Activated naive CD8-positive, alpha-beta T cell treated with anti-CD3 and anti-CD28 coated beads, Interleukin-2, amount 50 U/mL, for 16 hours (primary cell): ENCODE measurements at places on chromosomes 4 and X.

DNA sequence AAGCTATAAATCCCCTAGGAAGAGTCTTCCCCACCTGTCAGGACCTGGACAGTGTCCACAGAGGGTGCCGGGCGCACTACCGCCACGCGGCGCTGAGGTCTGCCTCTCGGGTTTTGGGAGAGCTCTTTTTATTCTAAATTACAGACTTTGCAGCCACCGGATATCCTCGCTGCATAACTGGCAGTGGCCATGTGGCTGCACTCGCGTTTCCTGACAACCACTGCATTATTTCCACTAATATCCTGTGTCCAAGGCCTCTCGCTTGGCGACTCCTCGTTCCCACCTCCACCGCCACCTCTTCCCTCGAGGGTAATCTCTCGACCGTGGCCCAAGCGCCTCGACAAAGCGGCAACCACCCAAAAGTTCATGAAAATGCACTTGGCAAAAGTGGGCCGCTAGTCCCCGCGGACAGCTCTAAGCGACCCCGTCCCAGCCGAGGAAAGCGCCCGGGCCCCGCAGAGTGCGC, 512 bp upstream of the TMEM131L start:
- DNase-seq = no peak

DNA sequence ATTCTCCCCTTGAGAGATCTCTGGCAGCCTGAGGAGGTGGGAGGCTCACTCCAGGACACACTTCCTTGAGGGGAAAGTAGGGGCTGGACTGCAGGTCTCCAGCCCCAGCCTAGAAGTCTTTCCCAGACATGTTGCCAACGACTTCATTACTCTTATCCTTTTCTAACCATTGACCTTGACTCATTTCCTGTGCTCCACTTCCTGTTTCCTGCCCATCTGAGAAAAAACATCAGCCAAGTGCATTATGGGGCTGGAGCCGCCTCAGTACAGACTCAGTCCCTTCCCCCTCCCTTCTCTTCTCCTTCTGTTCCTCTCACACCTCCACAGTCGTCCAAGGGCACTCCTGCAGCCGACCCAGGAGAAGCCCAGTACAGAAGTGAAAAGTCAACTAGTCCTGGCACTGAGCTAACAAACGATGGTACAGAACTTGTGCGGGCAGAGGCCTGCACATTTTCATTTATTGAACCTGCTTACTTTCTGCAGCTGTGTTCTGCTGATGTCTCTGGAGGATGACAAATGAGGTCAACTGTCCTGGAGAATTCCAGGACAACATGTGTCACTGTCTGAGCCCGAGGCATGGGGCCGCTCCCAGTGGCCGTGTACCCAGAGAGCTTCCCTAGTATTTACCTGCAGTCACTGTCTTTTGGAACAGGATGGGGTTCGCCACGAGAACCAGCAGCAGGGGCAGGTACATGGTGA, 20.1 kb downstream of the GPR143 start:
- DNase-seq = no peak

DNA sequence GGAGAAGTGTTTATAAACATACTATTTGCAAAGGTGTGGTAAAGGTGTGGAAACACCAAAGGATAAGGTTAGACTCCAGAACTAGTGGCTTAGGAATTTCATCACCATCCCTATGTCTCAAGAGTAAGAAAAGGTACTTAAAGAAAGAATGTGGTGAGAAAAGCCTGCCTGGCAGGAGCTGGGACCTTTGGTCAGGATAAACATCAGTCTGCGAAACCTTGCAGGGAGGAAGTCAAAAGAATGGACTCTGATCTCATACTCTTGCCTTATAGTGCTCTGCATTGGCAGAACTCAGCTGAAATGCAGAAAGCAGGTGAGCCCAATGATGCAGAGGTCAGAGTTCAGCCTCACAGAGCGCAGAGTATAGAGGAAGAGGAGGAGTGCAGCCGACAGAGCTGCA, 97.2 kb upstream of the NR3C2 start:
- DNase-seq = no peak

GRCh38 chrX:29299684-29300083, 712.4 kb downstream of the IL1RAPL1 start:
- no peak for DNase-seq

DNA sequence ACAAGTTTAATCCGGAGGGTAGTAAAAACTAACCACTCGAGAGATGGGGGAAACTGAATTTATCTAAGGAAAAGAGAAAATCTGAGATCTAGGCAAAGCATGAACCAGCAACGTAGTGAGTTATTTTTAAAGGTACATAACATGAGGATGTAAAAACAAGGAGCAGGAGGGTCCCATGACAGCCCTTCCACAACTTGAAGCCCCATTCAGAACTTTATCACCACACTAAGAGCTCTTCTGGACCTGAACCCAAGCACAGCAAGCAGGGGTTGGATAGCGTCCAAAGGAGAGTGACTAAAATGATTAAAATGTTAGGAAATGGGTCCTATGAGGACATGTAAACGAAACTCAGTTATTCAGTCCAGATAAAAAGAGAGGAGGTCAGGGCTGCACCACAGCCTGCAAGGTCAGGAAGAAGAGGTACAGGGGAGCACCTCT, 16.2 kb downstream of the SH3RF1 start:
- DNase-seq = no peak

- DNase-seq = no peak
Observed at GRCh38 chrX:20063716-20064351, 52.9 kb downstream of the MAP7D2 start.

DNA sequence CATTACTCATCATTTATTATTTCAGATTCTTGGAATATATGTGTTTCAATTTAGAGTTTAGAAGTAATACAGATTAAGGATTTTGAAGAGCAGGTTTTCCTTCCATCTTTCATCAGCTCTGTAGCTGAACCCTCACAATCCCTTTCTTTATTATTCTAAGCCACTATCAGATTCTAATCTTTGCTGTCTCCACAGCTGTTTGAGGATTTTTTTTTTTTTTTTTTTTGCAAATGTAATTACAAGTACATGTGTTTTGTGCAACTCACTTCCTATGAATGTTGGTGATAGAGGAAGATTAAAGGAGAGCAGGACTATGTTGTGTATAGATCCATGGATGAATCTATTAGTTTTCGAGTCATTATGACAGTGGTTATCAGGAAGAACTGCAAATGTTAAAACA, 87.4 kb upstream of the TENM3 start:
- DNase-seq = no peak

- no peak for DNase-seq
Observed at GRCh38 chr4:39363773-39364393, 2.3 kb downstream of the RFC1 start.

DNA sequence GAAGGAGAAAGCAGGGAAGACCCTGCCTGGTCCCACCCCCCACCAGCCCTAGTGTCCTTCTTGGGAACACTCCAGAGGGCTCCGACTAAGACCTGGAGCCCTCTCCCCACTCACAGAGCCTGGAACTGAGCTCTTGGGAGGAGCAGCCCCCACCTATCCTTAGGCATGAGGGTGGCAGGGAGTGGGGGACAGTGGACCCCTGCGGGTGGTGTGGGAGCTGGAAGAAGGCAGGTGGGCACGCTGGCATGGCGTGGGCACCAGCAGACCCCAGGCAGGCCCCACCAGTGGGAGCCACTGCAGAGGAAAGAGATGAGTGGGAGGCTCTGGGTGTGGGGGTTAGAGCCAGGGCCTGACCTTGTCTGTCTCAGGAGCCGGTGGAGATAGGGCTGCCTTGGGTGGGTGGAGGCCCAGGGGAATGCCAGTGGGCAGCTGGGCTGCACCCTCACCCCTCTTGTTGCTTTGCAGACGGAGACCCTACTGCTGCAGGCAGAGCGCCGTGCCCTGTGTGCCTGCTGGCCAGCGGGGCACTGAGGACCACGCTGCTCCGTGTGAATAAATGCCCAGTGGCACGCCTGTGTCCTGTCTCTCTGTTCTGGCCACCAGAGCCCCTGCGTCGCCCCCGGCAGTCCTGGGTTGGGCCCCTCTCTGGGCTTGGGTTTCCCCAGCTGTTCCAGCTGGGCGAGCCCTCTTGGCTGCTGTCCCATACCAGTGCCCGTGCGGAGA, 15.6 kb upstream of the NAT8L start:
- no peak for DNase-seq

DNA sequence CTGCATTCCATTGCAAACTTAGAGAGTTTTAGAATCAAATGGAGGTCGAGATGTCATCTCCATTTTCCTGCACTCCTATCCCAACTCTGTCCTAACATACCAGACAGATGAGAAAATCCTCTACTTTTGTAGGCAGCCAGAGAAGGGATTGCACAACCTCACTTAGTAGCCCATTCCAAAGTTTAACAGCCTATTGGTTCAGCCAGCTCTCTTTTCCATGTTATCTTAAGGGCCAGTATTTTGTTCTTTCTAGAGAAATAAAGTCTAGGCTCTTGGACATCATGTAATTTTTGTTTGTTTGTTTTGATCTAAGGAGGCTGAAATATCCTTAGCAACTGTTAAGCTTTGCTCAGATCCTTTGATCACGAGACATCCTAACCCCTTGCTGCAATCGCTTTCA, 173.0 kb downstream of the COX18 start:
- no peak for DNase-seq

- no peak for DNase-seq
Observed at GRCh38 chr4:48778431-48779094, 1.5 kb downstream of the FRYL start.

DNA sequence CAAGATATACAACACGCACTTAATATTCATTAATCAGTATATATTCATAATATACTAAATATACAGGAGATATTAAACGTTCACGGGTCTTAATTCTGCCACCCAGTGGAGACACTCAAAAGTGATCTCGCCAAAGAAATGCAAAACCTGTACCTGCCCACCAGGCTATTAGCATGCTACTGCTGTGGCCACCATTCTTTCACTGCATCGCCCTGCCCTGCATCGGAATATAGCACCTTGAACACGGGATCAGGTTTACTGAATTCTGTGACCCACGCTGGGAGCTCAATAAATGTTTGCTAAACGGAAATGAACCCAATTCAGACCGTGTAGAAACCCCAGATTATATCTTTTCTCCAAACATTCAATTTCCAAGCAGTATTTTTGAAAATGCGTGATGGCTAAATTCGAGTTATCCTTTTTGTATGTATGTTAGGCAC, 840 bp upstream of the CLCN3 start:
- DNase-seq = peak; percentile 8

- DNase-seq = no peak
Observed at GRCh38 chrX:52576474-52576873, 59.6 kb upstream of the XAGE1B start.

DNA sequence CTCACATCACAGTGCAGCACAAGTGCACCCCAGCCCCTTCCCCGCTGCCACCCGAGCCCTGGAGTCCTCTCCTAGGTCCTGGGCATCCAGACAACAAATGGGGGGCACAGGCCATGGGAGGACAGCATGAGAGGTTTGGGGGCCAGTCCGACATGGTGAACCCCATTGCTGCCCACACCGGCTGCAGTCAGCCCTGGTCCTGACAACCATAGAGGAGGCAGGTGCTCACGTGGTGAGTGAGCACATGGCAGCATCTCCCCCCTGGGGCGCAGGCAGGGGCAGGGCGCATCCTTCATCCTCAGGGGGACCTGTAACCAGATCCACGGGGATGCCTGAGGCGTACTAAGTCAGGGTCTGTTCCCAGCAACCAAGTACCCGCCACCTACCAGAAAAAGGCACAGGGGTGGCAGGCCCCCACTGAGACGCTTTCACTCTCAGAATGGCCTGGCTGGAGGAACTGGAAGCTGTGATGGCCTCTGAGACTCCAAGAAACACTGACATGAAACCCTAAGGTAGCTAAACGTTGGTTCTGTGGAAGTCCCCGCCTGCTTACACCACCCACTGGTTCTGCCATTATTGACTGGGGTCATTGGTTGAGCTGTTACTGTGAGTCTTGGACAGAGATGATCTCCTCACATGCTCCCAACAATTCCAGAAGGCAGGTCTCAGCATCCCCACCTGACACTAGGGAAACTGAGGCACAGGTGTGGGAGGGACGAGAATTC, 6.5 kb downstream of the ZFYVE28 start:
- DNase-seq = no peak

DNA sequence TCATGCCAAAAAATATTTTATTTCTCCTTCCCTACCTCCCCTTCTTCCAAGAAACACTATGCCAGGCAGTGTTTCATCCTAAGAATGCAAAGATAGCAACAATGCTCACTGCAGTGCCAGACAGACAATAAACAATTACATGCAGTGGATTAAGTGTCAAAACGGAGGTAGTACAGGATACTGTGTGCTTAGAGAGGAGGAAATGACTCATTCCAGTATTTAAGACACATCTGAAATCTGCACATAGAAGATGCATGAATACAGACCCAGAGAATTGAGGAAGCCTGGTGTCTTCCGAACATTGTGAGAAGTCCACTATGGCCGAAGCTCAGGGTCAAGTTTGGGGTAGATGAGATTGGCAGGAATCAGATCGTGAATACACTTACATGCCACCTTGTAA, 326.4 kb downstream of the PPP3CA start:
- no peak for DNase-seq

- DNase-seq = peak; percentile 35
Observed at GRCh38 chr4:40227284-40227683, 30.5 kb downstream of the RHOH start.

GRCh38 chr4:40969501-40969900, 219.7 kb downstream of the NSUN7 start:
- no peak for DNase-seq

- no peak for DNase-seq
Observed at GRCh38 chrX:22095856-22096255, 63.7 kb downstream of the PHEX start.

GRCh38 chrX:2577844-2578466, 77.2 kb upstream of the DHRSX start:
- no peak for DNase-seq

- no peak for DNase-seq
Observed at GRCh38 chr4:100826067-100826466, 308.2 kb upstream of the EMCN start.

- no peak for DNase-seq
Observed at GRCh38 chr4:24322511-24322910, 261.8 kb downstream of the DHX15 start.

DNA sequence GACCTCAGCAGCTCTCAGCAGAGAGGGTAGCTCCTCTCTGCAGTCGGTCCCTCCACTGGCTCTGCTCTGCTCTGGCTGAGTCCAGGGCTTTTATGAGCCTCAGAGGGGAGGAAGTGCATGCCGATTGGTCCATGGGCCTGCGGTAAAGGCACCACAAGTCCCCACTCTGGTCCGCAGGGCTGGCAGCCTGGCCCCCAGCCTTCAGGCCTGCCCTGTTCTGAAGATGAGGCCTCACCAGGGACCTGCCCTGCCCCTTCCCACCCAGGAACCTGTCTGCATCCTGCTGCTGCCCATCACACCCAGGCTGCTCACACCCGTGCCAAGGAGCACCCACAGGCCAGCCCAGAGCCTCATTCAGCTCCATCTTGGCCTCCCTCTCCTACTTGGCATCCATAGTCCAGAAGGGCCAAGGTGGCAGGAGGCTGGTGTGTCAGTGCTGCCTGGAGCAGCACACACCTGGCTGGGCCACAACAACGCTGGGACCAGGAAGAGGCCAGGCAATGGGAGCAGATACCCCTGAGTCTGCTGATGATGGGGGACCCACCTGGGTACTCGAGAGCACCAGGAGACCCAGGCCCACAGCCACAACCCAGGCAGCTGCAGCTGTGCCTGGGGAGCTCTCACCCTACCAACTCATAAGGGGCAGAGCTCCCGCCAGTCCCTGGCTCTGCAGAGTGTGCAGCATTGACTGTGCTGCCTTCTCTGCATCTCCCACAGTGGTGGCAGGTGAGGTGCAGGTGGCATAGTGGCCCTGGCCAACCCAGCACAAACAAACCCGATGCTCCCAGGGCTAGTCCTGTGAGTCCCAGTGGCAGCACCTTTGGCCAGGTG, 191.9 kb upstream of the NUDT6 start:
- DNase-seq = no peak
